ENCODE measurements at places on chromosomes 1 and 21.

DNA sequence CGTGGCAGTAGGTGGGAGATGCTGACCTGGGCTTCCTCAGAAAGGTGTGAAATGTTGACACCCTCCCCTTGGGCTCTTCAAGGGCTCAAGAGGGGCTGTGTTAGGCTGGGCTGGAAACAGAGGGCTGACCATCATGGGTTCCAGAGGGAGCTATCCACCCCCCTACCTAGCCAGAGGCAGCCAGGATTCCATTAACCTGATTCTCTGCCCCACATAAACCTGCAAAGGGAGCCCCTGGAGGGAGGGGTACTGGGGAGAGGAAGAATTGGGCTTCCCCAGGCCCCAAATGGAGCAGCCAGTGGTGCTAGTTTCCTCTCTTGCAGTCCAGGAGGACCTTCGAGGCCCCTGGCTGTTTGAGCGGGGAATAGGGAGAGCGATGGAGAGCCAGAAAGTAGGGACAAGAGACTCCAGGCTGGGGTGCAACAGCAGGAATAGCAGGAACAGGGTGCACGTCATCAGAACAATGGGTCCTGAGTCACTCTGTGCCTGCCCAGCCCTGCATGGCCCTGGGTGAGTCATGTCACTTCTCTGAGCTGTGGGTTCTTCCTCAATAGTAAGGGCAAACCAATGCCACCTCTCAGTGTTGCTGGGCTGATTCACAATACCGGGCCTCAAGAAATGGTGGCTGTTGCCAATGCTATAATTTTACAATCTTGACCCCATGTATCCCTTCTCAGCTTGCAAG lies 121.2 kb downstream of the EPHB2 start:
- peak; percentile 93 for DNase-seq

DNA sequence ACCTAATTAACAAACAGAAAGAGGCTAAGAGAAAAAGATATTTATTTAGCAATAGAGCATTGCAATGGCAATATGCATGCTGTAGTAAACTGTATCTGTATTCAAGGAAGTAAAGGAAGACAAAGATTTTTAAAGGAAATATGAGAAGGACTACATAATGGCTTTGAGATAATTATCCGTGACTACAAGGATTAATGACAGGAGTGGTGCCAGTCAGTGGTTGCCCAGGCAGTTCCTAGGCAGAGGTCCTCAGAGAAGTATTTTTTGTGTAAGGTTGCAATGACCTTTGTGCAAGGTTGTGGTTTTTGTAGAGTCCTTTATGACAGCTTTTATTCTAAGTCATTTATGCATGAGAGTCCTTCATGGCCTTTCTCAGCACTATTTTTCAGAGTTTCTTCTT lies 711.1 kb upstream of the CHRM3 start:
- DNase-seq = no peak

DNA sequence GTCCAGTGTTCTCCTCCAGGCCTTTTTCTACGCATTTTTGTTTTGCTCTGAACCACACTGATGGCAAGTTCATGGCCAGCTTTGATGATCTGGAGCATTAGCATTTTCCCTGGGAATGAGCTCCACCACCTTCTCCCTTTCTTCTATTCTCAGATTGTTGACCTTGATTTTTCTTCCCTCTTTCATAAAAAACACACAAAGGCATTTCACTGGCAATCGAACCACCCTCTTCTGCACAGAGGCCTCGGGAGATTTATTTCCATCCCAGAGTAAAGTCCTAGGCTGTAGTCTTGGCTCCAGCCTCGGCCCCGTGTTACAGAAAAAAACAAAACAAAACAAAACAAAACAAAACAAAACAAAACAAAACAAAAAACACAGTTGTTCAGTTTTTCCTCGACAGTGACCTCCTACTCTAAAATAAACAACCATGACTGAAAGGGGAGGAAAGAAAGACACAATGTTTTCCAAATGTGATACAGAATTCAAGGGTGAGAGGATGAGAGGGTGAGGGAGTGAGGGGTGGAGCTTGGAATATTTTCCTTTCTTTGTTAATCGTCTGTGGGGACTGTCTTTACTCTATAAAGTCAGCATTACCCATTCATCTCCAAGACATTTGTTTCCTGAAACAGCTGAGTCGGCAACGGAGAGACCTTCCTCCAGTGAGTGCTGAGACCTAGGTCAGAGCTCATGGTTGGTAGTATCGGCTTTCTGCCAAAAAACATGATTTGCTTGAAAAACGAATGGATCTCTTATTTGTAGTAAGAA lies 29.8 kb upstream of the RNF186 start:
- peak; percentile 9 for DNase-seq

GRCh38 chr1:94032637-94033036 lies 88.3 kb downstream of the ABCA4 start:
- no peak for DNase-seq

DNA sequence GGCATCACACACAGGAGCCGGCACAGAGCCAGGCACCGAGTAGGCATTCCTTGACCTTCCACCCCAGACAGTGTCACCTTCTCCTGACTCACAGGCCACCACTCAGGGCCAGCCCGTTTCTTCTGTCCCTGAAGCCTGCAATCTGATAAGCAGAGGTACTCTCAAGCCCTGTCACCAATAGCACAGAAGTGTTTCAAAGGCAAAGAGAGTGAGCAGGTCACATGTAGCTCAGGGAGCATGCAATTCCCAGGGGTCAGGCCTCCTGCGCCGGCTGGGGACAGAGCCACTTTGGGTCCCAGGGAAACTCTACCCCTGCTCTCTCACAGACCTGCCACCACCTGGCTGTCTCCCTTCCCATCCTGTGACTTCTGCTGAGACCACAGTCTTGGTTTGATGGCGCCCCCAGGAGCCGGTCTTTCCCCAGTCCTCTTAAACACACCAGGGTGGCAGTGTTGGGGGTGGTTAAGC lies 13.2 kb downstream of the CAPN9 start:
- DNase-seq = no peak
